H1 (cell line): ENCODE measurements at places on chromosomes 2 and 18.

- no peaks in the 10 kb centered on the region for H3K4me1 ChIP-seq
- H3K36me3 ChIP-seq: peaks cover 29% of the 10 kb centered on the region
- no peak overlapping the region for H3K27ac ChIP-seq
- DNase-seq: no peak
- no peaks in the 10 kb centered on the region for H3K27me3 ChIP-seq
These were observed 203.9 kb downstream of the PHLPP1 start for GRCh38 chr18:62919109-62919838.

DNA sequence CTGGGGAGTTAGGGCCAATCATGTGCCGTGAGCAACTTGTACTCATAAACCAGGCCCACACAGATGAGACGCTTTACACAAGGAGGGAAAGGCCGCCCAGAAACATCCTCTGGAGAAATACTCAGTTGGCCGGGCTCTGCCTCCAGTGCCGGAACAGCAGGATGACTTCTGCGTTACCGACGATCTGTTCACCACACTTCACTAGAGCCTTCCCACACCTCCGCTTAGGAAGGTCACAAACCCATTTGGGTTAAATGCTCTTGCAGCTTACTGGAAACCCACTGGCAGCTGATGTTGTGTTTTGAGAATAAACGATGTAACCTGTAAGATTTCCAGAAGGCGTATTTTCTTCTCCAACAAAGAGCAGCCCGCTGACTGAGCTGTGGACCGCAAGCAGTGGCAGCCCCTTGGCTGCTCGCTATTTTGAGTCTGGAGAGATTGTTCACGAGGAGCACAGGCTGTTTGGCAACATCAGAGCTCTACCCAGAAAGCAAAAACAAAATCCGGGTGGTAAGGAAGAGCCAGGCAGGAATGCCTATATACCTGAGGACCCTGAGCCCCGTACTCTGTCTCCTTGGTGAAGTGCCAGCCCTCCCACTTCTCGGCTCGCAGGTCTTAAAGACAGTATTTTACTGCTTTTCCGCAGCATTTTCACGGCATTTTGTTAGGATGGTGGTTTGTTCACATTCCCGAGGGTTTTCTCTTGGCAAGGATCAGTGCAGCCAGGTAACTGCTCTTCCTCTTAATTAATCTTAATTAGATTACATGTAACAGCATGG is 44.0 kb downstream of the COLEC12 start:
- no peak for DNase-seq
- H3K27me3 ChIP-seq: no peaks in the 10 kb centered on the region
- no peaks in the 10 kb centered on the region; the same call in 1 of the 2 replicates for H3K4me1 ChIP-seq

DNA sequence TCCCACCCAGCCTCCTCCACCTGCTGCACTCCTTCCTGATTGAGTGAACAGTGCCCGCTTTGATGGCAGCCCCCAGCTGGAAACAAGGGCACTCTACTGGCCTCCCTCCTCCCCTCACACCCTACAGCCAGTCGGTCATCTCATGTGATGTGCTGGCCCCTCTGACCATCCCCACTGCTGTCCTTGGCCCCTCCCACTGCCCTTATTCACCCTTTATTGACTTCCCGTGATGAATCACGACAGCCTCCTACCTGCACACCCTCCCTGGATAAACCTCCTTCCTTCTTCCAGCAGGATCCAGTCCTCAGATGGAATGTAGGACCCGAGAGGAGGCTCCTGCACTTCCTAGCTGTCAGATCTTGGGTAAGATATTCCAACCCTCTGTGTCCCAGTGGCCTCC is 186.5 kb upstream of the SH3BP4 start:
- no peaks in the 10 kb centered on the region for H3K36me3 ChIP-seq
- no peak for DNase-seq
- no peak overlapping the region for H3K4me3 ChIP-seq
- no peaks in the 10 kb centered on the region for H3K27me3 ChIP-seq
- no peak overlapping the region for H3K27ac ChIP-seq

- H3K36me3 ChIP-seq: no peaks in the 10 kb centered on the region
- H3K27ac ChIP-seq: no peak overlapping the region
- no peaks in the 10 kb centered on the region for H3K27me3 ChIP-seq
- H3K4me3 ChIP-seq: no peak overlapping the region
- H3K4me1 ChIP-seq: no peaks in the 10 kb centered on the region
These were observed 20.1 kb downstream of the ANKRD12 start for GRCh38 chr18:9156604-9157249.

GRCh38 chr2:86744152-86744551 is 24.1 kb downstream of the RMND5A start:
- no peak overlapping the region for H3K4me3 ChIP-seq
- DNase-seq: no peak
- no peak overlapping the region for H3K27ac ChIP-seq
- H3K36me3 ChIP-seq: 0 out of 2 replicates have a peak, but pooled peaks cover 2% of the 10 kb centered on the region

DNA sequence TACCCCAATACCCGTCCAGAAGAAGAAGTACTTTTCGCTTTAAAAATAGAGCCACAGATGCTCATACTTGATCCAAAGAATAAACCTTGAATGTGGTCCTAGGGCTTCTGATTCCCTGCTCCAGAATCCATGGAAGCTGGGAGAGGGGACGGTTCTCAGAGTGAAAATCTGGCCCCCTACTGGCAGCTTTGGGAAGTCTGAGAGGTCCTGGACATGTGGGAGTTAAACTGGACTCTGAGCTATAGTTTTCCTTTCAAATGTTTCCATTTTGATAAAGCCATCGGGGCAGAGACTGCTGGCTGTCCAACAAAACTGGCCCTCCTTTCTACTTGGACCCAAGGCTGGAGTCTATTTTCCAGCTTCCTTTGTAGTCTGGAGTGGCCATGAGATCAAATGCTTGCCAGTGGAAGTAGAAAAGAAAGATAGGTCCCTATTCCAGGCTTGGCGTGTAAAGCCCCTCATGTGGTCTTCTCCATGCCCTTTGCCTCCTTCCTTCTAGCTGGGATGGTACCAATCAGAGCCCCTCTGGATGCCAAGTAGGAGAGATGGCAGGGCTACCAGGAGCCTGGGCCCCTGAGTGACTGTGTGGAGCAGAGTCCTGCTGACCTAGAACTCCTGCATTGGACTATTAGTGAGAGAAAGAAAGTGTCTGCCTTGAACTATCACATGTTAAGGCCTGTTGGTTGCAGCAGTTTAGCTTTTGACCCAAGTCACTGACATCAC is 37.7 kb upstream of the TBC1D8 start:
- no peaks in the 10 kb centered on the region for H3K36me3 ChIP-seq
- H3K27ac ChIP-seq: no peak overlapping the region
- peaks cover 10% of the 10 kb centered on the region for H3K4me1 ChIP-seq
- no peaks in the 10 kb centered on the region for H3K27me3 ChIP-seq

- H3K27ac ChIP-seq: no peak overlapping the region
- H3K4me3 ChIP-seq: no peak overlapping the region
- no peak for DNase-seq
These were observed 26.9 kb upstream of the INSIG2 start for GRCh38 chr2:118061135-118061955.
